Stimulated activated CD8-positive, alpha-beta memory T cell treated with anti-CD3 and anti-CD28 coated beads, Interleukin-4, amount 100 ng/mL, for 4 hours (primary cell): ENCODE measurements at places on chromosomes 3 and 15.

DNA sequence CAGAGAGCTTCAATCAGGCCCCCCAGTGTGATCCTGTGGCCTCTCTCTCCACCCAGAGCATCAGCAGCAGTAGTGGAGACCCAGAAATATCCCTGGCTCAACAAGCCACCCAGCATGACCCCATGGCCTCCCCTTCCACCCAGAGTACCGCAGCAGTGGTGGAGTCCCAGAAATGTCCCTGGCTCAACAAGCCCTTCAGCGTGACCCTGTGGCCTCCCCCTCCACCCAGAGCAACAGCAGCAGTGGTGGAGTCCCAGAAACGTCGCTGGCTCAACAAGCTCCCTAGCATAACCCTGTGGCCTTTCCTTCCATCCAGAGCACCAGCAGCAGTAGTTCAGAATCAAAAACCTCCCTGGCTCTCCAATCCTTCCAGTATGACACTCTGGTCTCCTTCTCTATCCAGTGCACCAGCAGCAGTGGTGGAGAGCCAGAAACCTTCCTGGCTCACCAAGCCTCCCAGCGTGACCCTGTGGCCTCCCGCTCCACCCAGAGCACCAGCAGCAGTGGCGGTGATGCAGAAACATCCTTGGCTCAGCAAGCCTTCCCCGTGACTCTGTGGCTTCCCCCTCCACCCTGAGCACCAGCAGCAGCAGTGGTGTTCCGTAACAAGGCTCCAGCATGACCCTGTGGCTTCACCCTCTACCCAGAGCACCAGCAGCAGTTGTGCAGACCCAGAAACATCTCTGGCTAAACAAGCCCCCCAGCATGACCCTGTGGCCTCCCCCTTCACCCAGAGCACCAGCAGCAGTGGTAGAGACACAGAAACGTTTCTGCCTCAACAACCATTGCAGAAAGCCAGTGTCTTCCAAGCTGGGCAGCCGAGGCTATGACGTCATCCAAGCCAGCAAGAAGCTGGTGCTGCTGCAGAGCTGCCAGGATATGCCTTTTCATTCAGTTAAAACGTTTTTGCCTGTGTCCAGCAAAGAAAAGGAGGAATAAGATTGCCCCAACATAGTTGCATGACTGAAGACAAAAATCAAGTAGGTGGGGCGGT is 61.3 kb upstream of the TAMM41 start:
- DNase-seq, result no peak

- DNase-seq, result peak; percentile 63
Measured at GRCh38 chr15:91853511-91853947, at the start of gene SLCO3A1. Gene SLCO3A1 (plus strand): TSS chr15:91853708.

DNA sequence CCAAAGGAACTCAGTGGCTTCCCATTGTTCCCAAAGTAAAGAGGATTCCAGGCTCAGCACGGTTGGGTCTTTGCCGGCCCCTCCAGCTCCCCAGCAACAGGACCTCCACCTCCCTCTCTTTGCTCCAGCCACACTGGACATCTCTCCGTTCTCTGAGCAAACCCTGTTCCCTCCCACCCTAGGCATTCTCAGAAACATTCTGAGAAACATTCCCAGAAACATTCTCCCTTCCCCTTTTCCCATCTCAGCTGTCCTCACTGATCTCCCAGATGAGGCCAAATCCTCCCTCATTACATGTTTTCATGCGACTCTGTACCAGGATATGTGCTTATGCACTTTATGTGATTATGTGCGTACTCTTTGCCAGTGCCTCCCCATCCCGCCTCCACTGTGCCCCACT is 14.1 kb downstream of the CCDC33 start:
- no peak for DNase-seq

DNA sequence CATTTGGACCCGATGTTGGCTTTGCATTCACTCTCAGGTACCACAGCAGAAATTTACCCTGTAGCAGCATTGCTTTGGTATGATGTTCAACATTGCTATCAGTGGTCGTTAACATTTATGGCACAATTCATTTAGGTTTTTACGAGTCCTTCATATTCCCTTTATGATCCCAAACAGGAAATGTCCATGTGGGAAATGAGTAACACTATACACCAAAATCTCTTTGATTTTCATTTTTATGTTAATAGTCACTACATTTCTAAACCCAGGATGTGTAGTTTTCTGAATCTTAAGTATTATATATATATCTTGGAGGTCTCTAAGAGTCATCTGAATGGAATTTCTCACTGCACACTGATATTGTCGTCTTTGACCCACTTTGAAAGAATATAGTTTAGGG is 78.5 kb upstream of the RBMS3 start:
- no peak for DNase-seq

- no peak for DNase-seq
Measured at GRCh38 chr15:92112180-92112579, 258.7 kb downstream of the SLCO3A1 start.

DNA sequence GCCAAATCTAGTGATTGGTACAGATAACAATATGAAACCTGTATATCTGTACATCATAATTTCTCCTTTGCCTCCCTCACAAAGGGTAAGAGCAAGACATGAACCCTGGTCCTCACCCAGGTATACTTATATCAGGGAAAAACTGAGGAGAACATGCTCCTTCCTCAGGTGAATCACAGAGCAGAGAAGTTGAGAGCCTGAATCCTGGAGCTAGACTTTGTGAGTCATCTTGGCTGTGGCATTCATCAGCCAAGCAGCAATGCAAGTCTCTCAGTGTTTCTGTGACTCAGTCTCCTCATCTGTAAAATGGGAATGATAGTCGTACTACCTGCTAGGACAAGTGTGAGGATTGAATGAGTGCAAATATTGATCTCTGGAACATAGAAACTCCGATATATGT is 165.7 kb upstream of the ADAMTS9 start:
- no peak for DNase-seq

- no peak for DNase-seq
Measured at GRCh38 chr3:169641167-169641566, 22.3 kb downstream of the MECOM start.

GRCh38 chr3:24410860-24411259 is 83.8 kb downstream of the THRB start:
- DNase-seq, result no peak

DNA sequence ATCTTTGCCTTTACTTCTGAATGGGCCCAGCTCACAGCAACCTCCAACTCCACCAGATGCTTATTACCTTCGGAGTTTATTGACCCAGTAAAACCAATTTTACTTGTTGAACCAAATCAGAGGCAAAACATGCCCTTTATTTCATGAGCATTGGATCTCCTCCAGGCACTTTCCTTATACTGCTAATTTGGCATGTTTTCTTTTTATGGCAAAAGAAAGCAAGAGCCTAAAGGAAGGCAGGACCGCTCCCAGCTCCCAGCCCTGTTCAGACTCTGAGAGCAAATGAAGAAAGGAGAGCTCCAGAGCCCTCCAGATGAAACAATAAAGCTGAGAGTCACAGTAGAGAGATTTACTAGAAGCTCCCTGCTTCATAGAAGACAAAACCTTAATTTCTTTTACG is 81.5 kb upstream of the NR2E3 start:
- no peak for DNase-seq

DNA sequence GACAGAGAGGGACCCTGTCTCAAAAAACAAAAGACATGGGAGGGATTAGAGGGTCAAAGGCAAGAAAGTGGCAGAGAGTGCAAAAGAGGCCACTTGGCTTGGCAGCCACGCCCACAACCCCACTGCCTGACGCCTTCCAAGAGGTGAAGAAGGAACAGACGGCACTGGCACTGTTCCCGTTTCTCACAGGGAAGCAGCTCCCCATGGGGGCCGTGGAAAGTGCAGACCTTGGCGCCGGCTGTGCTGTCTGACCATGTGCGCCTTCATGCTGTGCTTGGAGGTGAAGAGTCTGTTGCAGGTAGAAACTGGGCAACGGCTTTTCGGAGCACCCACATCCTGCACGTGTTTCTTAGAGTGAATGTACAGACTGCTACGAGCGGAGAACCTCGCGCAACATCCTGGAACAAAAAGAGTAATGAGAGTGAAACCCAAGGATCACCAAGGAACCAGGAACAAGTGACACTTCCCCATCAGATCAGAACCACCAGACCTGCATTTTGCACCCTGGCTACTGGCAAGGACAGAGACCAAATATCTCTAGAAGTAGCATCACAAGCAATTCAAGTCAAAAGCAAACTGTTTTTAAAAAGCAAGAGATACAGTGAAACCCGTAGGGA is 9.7 kb downstream of the ZXDC start:
- no peak for DNase-seq

GRCh38 chr15:81023483-81024264 is 23.0 kb downstream of the TLNRD1 start:
- no peak for DNase-seq

- no peak for DNase-seq
Measured at GRCh38 chr3:178665747-178666146, 129.5 kb downstream of the KCNMB2 start.

- DNase-seq, result no peak
Measured at GRCh38 chr15:57358571-57358970, 17.7 kb upstream of the CGNL1 start.

DNA sequence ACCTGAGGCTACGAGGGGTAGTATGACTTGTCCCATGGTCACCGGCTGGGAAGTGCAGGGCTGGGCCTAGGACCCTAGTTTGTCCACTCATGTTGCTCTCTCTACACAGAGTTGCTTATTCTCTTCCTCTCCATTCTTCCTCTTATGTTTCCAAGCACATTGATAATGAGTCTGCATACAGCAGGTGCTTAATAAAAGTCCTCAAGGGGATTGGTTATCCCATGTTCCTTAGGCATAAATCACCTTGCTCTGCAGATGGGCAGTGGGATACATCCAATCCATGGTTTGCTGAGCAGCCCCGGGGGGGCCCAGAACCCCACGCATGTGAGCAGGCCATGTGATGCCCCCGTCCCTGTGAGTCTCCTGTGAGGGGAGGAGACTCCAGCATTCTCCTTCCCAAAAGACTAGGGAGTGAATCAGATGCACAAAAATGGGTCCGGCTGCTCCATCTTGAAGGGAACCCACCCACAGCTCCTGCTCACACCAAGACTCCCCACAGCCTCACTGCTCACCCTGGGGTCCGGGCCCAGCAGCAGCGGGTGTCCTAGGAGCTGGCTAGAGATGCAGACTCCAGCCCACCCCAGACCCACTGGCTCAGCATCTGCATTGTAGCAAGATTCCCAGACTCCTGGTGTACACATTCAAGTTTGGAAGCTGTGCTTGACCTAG is 139.9 kb downstream of the NUP210 start:
- DNase-seq, result no peak

GRCh38 chr15:72368899-72369298 is 6.9 kb downstream of the HEXA start:
- DNase-seq, result no peak

DNA sequence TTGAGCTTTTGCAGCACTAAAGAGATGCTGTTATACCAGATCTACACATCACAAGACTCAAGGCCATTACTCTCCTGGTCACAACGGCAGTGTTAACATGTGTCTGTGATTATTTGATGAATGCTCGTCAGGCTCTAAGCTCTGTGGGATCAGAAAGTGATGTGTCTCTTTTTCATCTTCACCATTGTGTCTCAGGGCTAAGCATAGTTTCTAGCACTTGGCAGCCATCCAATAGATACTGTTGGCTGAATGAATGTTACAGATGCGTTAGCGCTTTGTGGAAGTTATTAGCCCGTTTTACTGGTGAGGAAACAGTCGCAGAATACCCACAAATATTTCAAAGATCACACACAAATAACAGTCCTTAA is 1.2 kb upstream of the FAM81A start:
- DNase-seq, result no peak

DNA sequence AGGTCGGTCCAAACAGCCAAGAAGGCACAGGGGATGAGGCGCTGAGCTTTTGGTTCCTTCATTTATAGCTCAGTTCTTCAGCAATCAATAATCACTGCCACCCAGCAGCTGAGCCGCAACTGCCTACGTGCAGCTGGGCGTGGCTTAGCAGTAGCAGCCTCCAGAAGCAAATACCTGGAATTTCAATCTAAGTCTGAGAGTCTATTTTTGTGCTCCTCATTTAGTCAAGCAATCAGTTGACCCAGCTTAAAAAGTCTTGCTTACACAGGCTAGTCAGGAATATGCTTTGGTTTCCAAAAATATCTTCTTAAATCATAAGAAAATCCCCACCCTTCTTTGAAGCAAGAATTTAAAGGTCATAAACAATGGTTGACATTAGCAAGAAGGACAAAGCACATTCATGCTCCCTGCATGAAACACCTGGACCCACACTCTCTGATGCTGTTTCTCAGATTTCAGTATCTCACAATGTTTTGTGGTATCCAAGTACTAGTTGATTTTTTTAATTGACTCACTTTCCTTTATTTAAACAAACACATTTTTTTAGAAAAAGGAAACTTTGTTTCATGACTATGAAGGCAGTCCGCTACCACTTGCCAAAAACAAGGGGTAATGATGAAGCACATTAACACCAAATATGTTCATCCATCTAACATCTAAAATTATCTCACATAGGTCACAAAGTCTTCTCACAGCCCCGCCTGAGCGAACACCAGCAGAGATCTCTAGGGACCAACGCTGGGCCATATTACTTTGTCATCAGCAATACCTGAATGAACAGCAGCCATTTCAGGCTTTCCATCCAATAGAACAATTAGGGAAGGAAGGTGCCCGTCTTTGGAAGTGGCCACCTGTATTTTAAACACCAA is 106.1 kb downstream of the OXNAD1 start:
- DNase-seq, result no peak

DNA sequence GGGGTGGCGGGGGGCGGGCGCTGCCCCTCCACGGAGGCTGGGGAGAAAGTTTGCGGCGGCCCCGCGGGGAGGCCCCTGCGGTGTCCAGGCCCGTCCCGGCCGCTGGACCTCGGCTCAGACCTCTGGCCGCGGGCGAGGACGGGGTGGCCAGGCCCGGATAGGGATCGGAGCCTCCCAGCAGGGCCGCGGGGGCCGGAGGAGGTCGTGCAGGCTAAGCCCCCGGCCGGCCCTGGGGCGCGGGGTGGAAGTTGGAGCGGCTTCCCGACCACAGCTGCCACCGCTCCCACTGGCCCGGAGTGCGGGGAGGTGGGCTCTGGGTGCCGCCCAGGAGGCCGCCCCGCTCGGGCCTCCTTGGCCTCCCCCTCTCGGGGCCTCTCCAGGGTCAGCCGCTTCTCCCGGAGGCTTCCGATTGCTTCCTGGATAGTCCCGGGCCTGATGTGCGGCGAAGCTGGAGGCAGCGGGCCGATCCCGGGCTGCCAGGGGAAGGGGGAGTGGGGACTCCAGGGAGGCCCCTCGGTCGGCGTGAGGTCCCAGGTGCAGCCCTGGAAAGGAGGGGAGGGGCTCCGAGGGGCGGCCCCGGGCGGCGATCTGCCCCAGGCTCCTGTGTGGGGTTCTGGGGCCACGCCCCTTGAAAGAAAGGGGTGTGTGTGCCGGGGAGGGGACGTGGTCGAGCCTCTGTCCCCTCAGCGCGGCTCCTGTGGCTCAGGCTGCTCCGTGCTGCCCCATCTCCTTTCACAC is 907 bp downstream of the PLXNA1 start:
- no peak for DNase-seq

DNA sequence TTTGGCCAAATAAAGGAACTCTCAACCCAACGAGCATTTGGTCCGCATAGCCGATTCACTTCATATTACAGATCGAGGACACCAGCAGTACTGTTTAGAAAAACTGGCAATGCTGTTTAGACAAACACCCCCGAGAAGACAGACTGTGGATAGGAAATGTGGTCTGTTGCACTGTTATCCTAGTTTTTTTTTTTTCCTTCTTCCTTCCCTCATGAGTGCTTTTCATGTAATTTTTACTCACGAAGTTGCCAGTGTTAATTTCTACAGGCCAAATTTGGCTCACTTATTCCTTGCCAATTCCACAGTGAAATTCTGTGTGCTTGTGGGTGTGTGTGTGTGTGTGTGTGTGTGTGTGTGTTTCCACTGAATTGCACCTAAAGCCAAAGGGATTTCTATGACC is 165.7 kb downstream of the FOXP1 start:
- no peak for DNase-seq

GRCh38 chr3:9136746-9137465 is 112.5 kb downstream of the SRGAP3 start:
- DNase-seq, result no peak

- no peak for DNase-seq
Measured at GRCh38 chr3:141051443-141052200, 475 bp downstream of the SPSB4 start.
